ENCODE measurements at places on chromosomes 12 and 14. TPM values are rescaled to one million over a fixed set of nuclear protein-coding genes. Genes with fewer than 3 reads are reported as not detected.

The LRP1 gene
- 327 TPM for total RNA-seq

The TPPP2 gene
- not detected for total RNA-seq

The TMEM63C gene
- not detected for total RNA-seq

The BCL2L2 gene
- 44.5 TPM for total RNA-seq

The ITGA5 gene
- total RNA-seq = 48.3 TPM

The TAS2R46 gene
- 5.3 TPM for total RNA-seq

The CLEC4C gene
- not detected for total RNA-seq

The G2E3 gene
- 14.7 TPM for total RNA-seq

The SYT1 gene
- 0.59 TPM for total RNA-seq

The A2ML1 gene
- total RNA-seq = 0.13 TPM

The CLEC2A gene
- total RNA-seq = not detected

The GALNT8 gene
- 0.94 TPM for total RNA-seq

The TCL1B gene
- not detected for total RNA-seq

The RNASE3 gene
- total RNA-seq = 0.51 TPM

The DIO3 gene
- 2.4 TPM for total RNA-seq

The KRT72 gene
- total RNA-seq = not detected

The FAM186B gene
- 3.1 TPM for total RNA-seq

The PGF gene
- total RNA-seq = 6.3 TPM

The ADSS1 gene
- 6.2 TPM for total RNA-seq

The SLC4A8 gene
- total RNA-seq = 13.5 TPM

The CIDEB gene
- 11.5 TPM for total RNA-seq

The GLS2 gene
- 2.5 TPM for total RNA-seq

The FBXW8 gene
- 52.4 TPM for total RNA-seq
